ENCODE measurements at places on chromosomes 2 and 18. TPM values are rescaled to one million over a fixed set of nuclear protein-coding genes. Genes with fewer than 3 reads are reported as not detected.

DNA sequence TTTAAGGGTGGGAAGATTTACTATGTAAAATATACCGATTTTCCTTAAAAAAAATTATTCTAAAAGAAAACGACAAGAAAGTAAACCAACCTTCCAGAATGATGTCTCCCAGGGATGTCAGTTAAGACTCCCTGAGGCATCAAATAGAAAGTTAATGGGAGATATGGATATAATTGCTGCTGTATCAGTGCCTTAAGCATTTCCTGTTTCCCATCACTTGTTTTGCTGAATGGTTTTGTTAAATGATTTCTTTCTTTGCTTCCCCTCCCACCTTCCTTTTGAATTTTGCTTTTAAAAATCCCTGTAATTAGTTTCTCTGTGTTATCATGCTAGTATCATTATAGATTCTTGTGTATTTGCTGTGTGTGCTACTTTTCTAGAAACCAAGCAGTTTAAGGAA is 154.3 kb upstream of the CWC22 start:
- no peak for DNase-seq

DNA sequence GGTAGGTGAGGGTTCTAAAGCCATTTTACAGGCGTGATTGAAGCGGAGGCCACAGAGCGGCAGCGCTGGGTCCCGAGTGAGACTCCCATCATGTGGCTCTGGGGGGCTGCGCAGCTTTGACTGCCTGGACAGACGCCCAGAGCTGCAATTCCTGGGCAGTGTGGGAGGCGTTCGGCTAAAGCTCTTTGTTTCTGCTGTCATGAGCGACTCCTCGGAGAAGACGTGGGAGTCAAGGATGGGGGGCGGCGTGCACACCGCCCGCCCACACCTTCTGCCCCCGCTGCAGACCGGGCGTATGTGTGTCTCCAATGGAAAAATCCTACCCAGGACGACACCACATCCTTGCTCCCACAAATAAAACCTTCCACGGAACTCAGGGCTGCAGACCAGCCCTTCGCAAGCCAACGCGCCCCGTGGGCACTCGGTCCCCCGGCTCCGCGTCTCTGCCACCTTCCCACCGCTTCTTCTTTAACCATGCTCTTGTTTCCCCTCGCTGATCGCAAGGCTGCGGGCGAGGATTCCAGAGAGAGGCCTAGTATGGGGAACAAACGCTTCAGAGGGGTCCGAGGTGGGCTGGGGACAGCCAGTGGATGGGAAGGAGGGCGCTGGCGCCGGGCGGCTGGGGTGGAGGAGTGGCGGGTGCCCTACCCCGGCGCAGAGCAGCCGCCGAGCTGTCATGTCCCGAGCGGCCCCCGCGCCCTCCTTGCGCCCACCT is 680 bp upstream of the LBH start:
- DNase-seq = no peak

The LINC00305 gene
- total RNA-seq = not detected

The ANKRD36B gene
- total RNA-seq = 4.1 TPM

DNA sequence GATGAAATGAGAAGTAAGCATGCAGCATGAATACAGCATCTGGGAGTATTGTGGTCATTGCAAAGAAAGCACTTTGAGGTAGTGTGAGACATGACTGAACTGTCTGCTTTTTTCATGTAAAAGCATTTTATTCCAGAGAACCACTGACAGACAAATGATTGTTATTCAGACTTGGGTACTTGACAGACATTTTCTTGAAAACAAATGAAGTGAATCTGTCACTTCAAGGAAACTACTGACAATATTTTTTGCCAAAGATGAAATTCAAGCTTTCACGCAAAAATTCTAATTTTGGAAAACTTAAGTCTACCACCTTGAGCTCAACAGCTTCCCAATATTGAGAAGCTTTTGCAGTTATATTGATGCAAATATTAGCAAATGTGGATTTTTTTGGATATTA is 255.7 kb downstream of the ARL6IP6 start:
- no peak for DNase-seq

The PTH2R gene
- not detected for total RNA-seq

DNA sequence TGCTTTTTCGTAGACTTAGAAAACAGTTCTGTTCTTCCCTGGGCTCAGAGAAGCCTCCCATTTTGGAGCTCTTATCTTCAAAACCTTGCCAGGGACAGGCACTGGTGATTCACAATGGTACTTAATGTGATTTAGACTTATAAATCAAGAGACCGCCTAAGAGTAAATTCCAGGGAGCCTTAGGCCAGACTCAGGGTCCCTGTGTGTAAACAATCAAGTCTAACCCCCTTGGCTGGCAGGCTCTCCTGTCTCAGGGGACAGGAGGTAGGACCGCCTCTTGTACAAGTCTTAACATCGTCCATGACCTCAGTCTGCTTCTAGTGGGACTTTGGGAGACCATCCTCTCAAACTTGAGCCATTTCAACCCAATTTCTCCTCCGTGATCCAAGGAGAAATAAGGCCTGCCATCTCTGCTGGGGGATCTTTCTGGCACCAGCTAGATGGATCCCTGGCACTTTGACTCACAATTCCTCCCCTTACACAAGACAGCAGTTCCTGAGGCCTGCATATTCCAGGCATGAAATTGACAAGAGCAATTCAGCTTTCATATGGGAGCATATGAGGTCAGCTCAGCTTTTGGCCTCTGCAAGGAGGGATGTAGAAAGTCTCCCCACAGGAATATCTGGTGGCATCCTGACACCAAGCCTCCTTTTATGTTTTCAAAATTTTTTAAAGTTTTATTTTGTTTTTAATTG is 487.0 kb downstream of the TNS1 start:
- DNase-seq = no peak

- DNase-seq = no peak
These were observed 349.9 kb downstream of the THSD7B start for GRCh38 chr2:137115081-137115794.

GRCh38 chr2:40397765-40398164 is 54.1 kb downstream of the SLC8A1 start:
- DNase-seq = no peak

GRCh38 chr2:127359520-127359919 is 28.3 kb downstream of the MAP3K2 start:
- DNase-seq = no peak

The GNLY gene
- not detected for total RNA-seq

GRCh38 chr2:141878016-141878415 is 252.8 kb downstream of the LRP1B start:
- no peak for DNase-seq

GRCh38 chr18:28095041-28095440 is 81.9 kb downstream of the CDH2 start:
- DNase-seq = no peak

The GAREM1 gene
- 6.9 TPM for total RNA-seq

The RUFY4 gene
- not detected for total RNA-seq

The MSH6 gene
- total RNA-seq = 71.1 TPM

The SUPT7L gene
- total RNA-seq = 49.4 TPM

DNA sequence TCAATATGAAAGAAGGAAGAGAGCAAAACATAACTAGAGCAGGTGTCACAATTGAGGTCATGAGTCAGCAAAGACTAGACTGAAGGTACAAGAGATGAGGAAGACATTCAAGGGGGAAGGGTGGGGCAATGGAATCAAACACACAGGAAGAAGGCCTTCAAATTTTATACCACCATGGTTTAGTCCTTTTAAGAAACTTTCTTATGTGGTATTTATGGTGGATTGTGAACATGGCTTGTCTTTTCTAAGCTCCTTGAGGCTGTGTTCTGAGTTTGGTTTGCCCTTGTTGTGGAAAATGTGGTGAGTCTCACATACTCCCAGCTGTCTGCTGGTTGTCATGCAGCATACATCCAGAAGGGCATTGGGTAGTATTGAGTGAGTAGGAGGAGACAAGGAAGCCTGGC is 62.1 kb downstream of the NABP1 start:
- no peak for DNase-seq

DNA sequence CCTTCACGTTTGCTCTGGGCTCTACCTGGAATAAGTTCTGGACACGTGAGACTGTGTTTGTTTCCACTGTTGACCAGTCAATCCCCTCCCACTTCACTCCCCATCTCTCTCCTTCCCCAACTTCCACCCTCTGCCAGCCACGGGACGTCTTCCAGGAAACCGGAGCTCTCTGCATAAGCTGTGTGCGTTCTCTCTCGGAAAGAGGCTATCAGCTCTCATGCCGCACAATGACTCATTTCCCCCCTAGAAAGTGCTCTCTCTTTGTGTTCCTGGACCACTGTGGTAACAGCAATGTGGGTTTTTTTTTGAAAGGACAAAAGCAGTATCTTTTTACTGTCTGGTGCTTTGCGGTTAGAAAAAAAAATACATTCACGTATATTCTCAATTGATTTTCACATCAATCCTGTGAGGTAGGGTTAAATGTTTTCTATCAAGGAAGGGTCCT is 10.2 kb downstream of the PROKR1 start:
- peak; percentile 97 for DNase-seq

GRCh38 chr2:62110415-62111025 is 85.4 kb upstream of the B3GNT2 start:
- no peak for DNase-seq

DNA sequence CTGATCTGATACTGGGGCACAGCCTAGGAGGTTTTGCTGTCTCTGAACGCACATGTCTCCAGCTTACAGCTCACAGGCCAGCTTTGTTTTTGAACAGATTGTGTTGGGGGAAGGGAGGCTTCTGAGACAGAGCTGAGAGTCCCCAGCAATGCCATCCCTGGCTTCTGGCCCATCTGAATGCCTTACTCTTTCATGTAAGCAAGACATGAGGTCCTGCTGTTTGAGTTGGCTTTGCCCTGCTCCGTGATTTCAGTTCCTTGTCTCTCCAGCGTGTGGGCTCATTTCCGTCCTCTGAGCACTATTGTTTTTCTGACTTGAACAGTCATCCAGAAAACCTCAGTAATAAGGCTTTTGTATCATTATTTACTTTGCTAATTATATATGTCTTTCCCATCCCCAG is 194.9 kb upstream of the TNP1 start:
- DNase-seq = no peak

GRCh38 chr2:113046465-113046864 is 6.2 kb downstream of the IL36B start:
- DNase-seq = no peak

The SCN7A gene
- total RNA-seq = not detected

GRCh38 chr18:49588971-49589370 is 27.1 kb downstream of the LIPG start:
- no peak for DNase-seq

The AKAIN1 gene
- not detected for total RNA-seq

DNA sequence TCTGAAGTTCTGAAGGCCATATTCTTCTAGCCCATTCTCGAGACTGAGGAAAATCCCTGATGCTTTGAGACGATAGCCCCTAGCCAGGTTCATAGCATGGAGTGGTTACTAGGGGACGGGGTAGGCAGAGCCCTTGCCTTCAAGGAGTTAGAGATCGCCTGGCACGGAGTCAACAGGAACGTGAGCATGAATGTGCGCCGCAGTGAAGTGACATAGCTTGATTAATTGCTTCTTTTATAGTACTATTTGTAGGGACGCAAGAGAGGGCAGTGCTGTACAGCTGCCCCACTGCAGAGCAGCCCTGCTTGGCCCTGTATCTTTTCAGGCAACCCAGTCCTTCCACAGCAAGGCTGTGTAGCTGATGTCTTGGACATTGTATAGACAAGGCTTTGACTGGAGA is 26.2 kb downstream of the HRH4 start:
- no peak for DNase-seq

- no peak for DNase-seq
These were observed 32.3 kb downstream of the PTPN2 start for GRCh38 chr18:12851716-12852115.

The MAL gene
- total RNA-seq = not detected

The PXDN gene
- 3.1 TPM for total RNA-seq

- DNase-seq = no peak
These were observed 65.8 kb downstream of the ALMS1 start for GRCh38 chr2:73451263-73451972.

The CGREF1 gene
- 20.4 TPM for total RNA-seq

DNA sequence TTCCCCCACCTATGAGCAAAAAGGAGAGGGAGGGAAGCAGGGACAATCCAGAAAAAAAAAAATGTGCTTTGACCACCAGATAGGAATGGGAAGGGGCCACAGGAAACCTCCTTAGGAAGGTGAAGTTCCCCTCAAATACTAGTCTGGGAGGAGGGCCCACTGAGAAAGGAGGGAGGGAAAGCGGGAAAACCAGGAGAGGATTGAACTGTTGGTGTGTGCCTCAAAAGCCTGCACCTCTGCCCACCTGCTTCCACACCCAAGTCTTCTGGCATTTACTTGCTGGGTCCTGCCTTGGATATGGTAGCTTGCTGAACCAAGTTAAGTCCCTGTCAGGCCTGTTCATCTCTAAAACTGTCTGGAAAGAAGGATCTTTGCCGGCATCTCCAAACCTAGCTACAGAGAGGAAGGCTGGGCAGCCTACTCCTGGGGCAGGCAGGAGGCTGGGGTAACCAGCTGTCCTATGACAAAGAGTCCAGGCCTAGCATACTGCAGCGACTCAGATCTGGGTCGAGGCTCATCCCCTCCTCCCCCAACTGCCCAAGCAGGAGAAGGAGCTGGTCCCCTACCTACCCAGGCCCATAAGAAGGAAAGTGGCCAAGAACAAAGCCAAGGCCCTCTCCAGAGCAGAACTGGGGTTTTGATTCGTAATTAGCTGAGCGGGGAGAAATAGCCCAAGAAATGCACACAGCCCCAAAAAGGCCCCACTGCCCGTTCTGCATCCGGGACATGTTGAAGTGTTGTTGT is 3.0 kb downstream of the EN1 start:
- no peak for DNase-seq

The VAPA gene
- 333 TPM for total RNA-seq

DNA sequence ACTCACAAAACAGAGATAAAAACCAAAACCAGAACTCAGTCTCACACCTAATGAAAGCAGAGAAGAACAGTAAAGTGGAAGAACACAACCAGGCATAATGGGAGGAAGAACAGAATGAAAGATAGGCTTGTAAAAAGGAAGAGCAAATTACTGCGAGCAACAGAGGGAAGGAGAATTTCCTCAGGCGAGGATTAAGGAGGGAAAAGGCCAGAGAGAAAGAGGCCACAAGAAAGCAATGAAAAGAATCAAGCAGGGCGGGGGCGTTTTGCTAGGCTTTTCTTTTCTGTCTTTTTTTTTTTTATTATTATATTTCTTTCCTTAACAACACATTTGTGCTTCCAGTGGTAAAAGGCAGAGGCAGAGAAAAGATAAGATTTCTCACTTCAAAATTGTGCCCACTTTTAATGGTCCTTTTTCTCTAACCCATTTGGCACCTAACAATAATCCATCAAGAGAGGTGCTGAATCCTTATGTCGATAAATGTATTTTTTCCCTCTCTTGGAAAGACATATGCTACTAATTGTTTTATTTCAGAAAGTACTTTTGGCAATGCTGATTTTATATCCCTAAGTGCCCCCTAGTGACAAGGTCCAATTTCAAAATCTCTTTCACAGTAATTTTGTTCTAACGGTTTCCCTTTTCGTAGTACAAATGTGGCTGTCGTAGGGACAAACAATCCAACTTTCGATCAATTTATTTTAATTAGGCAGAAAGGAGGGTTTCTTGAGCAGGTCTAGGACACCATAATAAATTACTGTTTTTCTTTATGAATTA is 138.7 kb upstream of the AQP4 start:
- peak; percentile 39 for DNase-seq

- no peak for DNase-seq
These were observed 13.2 kb downstream of the VAPA start for GRCh38 chr18:9926977-9927376.
